ENCODE measurements at places on chromosomes 11 and 22.

DNA sequence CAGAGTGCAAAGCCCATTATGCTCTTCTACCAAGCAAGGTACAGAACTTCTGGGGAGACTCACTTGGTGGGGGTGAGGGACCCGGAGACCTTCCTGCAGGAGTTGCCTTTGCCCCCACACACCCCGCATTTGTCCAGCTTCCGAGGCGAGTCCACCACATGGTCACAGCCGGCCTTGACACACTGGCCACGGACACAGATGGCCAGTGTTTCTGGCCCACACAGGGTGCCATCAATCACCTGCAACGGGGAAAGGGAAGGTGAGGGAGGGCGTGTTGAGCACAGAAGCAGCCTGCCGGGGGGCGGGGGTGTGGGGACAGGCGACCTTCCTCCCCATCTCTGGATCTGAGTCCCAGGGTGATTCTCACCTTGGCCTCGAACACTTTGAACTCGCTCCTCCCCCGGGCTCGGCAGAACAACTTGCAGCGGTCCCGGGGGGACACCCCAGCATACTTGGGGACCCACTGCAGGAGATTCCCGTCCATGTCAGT is 20.0 kb downstream of the ADAMTS8 start:
- no peak for DNase-seq

GRCh38 chr11:17719938-17720795 is 796 bp downstream of the MYOD1 start:
- DNase-seq, result peak; percentile 67

DNA sequence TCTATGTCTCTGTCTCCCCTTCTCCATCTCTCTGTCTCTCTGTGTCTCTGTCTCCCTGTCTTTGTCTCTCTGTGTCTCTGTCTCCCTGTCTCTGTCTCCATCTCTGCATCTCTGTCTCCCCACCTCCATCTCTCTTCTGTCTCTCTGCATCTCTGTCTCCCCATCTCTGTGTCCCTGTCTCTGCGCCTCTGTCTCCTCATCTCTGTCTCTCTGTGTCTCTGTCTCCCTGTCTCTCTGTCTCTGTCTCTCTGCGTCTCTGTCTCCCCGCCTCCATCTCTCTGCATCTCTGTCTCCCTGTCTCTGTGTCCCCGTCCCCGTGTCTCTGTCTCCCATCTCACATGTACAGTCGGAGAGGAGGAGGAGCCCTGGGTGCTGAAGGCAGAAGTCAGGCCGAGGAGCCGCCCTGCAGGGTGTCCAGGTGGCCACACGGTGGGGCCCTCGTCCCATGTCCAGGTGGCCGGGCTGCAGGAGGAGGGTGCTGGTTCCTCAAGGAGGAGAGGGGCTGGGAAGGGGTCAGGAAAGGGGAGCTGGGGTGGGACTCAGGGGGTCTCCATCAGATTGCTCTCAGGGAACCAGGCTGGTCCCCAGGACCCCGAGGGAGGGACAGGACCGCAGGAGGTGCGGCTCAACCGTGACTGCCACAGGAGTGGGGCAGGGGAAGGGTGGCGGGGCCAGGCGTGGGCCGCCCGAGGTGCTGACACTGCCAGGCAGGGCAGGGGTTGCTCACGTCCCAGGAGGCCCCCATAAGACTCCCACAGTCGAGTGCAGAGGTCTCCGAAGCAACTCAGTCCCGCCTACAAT is 25.6 kb upstream of the TH start:
- DNase-seq, result peak; percentile 87

- DNase-seq, result peak; percentile 42
Observed at GRCh38 chr22:24133187-24133965, 47.9 kb upstream of the SUSD2 start.

DNA sequence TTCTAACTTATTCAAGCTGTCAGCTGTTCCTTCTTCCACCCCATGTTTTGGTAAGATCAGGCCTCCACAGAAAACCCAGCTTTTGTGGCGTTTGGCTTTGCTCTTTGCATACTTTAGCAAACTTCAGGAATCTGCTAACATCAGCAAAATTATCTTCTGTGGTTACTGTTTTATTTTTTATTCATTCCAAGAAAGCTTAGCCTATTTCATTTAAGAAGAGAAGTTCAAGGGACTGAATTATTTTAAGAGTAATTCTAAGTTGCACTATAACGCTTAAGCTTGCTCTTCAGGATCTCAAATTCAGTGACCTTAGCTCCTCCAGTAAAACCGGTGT is 1.1 kb downstream of the JHY start:
- DNase-seq, result no peak

GRCh38 chr11:25562417-25562816 is 769.5 kb upstream of the ANO3 start:
- DNase-seq, result no peak

DNA sequence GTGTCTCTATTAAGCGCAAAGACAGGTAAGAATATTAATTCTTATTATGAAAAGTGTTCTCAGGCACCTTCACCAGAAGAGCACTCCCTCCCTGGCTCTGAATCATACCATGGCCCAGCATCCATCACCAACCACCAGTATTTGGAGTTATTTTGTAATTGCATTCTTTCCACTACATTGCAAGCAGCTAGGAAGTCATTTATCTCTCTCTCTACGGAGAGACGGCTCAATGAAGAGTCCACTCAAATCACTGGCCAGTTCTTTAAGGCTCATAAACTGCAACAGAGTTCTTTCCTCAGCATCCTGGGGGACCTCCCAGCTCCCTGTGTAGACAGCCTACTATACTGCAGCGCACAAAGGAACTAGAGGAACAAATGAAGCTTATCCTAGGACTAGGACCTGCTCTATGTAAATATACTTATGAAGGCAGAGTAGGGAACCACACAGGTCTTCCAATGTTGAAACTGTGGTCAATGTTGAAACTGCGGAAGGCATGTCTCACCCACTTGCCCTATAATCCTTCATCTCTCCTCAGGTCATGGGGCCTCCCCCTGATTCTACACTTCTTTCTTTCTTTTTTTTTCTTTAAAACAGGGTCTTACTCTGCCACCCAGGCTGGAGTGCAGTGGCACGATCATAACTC is 63.4 kb downstream of the AAMDC start:
- no peak for DNase-seq

GRCh38 chr11:36240801-36241200 is 48.4 kb downstream of the COMMD9 start:
- no peak for DNase-seq

GRCh38 chr22:28822930-28823551 is 22.7 kb upstream of the XBP1 start:
- DNase-seq, result no peak

- no peak for DNase-seq
Observed at GRCh38 chr22:27372364-27372763, 429.2 kb downstream of the MN1 start.

- peak; percentile 65 for DNase-seq
Observed at GRCh38 chr11:31641477-31642062, 132.0 kb downstream of the ELP4 start.

- DNase-seq, result no peak
Observed at GRCh38 chr22:30582788-30583545, 8.5 kb upstream of the GAL3ST1 start.

- DNase-seq, result no peak
Observed at GRCh38 chr11:62852523-62853188, 13.3 kb upstream of the WDR74 start.

- no peak for DNase-seq
Observed at GRCh38 chr11:67211656-67212436, 54.4 kb upstream of the GRK2 start.

GRCh38 chr11:14518820-14519219 is 1.4 kb downstream of the PSMA1 start:
- no peak for DNase-seq

DNA sequence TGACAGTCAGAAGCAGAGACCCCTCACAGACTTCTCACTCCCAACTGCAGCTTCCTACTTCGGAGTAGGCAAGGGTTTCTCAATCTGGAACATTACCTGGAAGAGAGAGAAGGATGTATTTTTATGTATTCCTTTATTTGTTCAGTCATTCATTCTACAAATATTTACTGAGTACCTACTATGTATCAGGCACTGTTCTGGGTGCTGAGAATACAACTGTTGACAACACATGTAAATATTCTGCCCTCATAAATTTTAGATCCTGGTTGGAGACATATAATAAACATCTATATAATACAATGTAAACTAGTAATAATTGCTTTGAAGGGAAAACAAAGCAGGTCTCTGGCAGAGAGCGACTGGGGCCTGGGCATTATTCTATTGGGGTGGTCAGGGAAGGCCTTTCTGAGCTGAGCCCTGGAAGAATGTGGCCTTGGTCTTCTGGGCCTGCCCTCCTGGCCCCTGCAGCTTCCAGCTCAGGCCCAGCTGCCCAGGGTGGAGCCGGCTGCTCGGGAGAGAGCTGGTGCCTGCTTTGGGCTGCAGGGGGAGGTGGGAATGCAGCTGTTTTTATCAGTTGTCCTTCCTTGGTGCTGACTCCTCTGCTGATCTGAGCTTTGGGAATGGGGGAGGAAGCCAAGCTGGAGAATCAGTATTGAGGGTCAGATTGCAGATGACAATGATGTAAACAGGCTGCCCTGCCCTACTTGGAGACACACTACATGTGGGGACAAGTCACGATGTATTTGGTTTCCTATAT is 46.8 kb downstream of the PKNOX2 start:
- DNase-seq, result no peak

- DNase-seq, result no peak
Observed at GRCh38 chr11:45238724-45239123, 47.4 kb downstream of the SYT13 start.

DNA sequence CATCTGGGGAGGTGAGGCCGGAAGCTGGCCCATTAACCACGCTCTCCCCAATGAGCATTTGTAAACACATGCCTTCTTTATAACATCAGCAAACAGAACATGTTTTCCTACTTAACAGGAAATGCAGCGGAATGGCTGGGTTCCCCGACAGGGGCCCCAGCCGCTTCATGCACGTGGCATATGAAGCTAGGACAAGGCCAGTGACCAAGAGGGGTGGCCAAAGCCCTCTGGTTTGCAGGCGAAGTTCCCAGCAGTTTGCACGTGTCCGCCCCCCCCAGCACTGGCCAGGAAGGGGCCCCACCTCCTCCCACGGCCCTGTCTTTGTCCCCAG is 38.7 kb upstream of the LINC01488 start:
- no peak for DNase-seq

DNA sequence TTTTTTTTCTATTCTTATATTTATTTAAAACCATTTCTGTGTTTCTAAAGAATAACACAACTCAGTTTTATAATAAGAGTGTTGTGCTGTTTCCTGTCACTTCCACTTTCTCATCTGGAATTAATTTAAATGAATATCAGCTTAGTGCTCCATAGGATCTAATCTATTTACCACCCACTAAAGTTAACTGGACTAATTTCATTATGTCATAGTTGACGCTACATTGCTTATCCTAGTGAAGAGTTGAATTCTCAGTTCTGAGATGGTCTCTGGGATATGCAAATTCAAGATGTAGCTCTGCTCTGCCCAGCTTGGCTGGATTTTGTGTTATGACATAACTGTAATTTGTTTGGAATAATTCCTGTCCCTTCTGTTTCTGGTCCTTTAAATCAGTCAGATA is 380.1 kb downstream of the METTL15 start:
- DNase-seq, result no peak

DNA sequence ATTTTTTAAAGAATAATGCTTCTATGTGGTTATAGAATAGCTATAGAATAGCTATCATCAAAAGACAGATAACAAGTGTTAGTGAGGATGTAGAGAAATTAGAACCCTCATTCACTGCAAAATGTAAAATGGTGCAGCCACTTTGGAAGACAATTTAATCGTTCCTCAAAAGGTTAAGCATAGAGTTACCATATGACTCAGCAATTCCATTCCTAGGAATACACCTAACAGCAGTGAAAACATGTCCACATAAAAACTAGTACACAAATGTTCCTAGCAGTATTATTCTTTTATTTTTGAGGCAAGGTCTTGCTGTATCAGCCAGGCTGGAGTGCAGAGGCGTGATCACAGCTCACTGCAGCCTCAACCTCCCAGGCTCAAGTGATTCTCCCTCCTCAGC is 34.0 kb downstream of the RTL6 start:
- no peak for DNase-seq

DNA sequence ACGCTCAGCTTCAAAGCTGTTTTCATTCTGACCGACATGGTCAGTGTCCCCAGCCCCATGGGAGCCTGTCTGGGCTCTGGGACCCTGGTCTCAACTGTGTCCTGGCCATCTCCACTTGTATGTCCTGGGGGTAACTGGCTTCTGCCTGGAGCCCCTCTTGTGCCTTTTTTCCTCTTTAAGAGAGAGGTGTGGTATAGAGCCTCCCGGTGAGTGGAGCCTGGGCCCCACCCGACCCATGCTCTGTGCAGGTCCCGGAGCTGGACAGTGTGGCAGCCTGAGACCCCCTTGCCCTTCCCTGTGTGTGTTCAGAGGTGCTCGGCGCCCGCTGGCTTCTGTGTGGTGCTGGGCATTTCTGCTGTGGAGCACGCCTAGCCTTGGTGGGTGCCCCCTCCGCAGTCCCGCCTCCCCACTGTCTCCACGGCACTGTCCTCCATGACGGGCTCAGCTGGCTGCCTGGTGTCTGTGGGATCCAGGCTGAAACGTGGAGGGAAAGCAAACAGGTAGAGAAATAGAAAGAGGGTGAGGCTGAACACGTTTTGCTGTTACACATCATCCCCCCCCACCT is 74.9 kb downstream of the PARVB start:
- no peak for DNase-seq

DNA sequence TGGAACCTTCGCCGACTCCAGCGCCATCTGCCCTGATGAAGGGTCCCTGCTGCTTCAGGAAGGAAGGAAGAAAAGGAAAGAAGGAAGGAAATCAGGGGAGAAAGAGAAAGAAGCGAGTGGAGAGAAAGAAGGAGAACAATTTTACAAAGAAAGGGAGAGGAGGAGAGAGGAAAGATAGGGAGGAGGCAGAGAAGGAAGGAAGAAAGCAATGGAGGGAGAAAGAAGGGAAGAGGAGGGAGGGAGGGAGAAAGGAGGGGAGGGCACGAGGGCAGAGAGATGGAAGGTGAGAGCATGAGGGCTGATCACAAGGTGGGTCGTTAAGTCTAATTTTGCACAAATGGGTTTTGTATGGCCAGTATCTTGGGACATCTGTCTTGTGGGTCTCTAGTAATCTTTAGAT is 39.2 kb downstream of the PARVA start:
- no peak for DNase-seq

DNA sequence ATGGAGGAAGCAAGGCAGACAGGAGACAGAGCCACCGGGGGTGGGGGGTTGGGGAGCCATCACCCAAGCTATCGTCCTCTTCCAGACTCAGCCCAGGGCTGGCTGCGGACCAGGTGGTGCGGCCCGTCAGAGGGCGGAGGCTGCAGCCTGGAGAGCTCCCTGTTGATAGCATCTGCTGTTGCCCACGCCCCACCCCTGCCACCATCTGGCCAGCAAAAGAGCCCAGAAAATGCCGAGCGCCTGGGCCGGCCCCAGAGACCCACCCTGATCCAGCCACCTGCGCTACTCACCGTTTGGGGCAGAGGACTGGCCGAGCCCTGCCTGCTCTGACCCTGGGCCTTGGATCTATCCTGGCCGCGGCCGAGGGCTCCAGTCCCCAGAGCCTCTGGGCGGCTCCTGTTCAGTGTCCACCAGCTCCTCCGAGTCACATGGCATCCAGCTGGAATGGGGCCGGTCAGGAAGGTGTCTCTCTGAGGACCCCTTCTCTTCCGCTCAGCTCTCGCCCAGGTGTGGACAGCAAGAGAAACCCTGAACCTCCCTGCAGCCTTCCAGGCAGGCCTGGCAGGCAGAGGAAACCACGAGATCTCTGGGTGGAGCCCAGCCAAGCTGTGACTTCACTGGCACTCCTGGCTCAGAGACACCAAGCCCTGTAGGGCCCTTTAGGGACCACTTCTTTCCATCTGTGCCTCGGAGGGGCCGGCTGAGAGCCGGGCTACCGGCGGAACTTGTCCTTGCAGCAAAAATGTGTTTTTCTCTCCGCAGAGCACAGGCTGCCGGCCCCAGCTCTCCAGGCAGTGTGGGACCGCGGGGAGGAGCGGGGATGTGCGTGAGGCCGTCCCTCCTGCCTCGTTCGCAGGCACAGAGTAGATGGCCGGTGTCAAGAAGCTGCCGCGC is at the start of gene MRGPRE:
Gene MRGPRE, minus strand, starts transcription at position 567 of the 894 bp plus-strand sequence. CDS start 3,618 bp downstream, outside the sequence.
- peak; percentile 18 for DNase-seq
